ENCODE measurements at places on chromosomes 1 and 21.

- DNase-seq, result no peak
These were observed 1.7 kb downstream of the SERTAD4 start for GRCh38 chr1:210234329-210234757.

GRCh38 chr21:35850542-35851103, 209.7 kb downstream of the SETD4 start:
- no peak for DNase-seq

- DNase-seq, result peak; percentile 52
These were observed 36.7 kb downstream of the ZNF695 start for GRCh38 chr1:246971090-246971721.

- no peak for DNase-seq
These were observed 379.3 kb downstream of the HHIPL2 start for GRCh38 chr1:222168621-222169020.

GRCh38 chr1:150778409-150778808, 12.8 kb upstream of the CTSS start:
- no peak for DNase-seq

DNA sequence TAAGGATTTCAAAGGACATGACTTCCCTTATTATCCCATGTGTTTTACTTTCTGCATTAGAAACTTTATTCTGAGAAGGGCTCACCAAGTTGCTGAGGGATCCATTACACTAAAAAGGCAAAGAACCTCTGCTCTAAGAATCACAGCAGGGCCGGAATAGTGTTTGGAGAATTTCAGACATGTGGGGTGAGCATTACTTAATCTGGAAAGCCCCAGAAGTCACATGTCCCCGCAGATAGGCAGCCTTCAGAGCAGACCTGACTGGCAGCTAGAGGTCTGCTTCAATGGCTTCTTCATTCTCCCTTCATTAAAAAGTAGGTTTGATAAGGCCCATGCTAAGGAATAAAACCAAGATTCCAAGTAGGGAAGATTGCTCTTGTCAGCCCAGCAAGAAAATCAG, 52.6 kb upstream of the RBM15 start:
- no peak for DNase-seq

GRCh38 chr1:218366322-218367052, 21.4 kb downstream of the TGFB2 start:
- no peak for DNase-seq

DNA sequence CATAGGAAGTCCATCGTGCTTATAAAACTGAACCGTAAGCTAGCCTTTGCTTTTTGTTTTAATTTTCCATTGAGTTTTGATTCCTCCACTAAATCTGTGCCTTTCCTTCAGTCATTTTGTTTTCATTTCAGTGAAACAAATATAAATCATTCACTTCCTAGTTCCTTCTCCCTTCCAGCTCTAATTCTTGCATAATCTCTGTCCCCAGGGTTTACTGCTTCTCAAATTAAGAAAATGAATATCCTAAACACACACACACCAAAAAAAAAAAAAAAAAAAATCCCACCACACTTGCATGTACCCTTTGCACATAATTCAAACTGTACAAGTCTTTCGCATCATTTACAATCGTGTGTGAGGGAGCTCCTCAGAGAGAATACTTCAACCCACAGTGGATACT, 6.8 kb downstream of the KCNH1 start:
- no peak for DNase-seq

DNA sequence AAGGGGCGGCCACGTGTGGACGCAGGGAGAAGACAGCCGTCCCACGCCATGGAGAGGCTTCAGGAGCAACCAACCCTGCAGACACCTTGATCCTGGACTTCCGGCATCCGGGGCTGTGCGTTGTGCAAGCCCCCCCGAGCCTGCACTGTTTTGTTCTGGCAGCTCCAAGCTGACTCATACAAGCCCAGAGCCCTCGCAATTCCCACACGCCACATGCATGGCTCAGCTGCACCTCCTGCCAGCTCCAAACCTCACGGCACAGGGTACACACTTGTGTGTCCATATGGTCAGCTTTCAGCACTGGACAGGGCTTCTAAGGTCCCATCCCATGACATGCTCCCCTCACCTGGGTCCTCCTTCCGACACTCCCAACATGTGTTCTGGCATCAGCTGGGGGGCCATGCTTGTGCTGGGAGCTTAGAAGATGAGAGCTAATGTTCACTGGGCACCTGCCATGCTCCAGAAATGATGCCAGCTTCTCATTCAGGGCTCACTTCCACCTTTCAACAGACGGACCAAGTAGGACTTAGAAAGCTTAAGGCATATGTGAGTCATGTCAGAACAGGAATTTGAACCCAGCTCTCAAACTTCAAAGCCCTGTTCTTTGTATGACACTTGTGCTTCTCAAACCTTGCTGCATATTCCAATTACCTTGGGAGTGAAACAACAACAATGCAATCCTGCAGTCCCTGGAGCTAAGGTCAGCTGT, 137.3 kb downstream of the PGBD5 start:
- DNase-seq, result no peak

GRCh38 chr1:36446271-36446670, 4.0 kb downstream of the OSCP1 start:
- no peak for DNase-seq

DNA sequence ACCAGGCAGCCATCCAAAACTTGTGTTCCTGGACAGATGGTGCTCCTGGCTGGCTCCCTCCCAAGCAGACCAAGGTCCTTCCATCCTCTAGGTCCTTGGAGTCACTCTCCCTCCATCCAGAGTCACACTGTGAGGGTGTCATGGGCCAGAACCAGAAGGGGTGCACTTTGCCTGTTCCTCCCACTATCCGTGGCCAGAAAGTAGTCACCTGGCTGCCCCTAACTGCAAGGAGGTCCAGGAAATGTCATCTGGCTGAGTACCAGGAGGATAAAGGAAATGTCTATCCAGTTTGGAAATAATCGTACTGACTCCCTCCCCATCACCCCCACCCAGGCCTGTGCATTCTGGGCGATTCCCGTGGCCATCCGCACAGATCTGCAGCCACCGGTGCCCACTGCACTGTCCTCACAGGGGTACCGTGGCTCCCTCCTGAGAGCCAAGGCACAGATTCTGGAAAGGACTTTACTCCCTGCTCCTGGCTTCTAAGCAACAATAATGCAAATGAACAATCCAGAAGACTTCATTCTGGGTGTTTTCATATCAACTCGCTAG, 253.2 kb downstream of the NPHP4 start:
- no peak for DNase-seq

DNA sequence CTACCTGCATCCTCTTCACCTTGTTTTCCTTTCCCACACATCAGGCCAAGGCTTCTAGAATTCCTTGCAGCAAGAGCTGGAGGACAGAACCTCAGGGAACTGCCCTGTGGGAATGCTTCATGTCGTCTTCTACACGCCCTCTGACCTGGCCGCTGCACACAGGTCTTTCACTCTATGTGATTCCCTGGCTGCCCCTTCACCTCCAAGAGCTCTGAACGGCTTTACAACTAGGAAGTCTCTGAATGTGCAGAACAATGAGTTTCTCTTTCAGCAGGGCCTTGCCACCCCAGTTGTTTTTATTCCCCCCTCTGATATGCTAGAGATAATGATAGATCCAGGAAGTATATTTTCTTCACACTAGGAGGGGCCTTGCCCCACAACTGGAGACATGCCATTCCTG, 142.6 kb downstream of the CLIC6 start:
- DNase-seq, result no peak

- DNase-seq, result no peak
These were observed 5.9 kb upstream of the DPT start for GRCh38 chr1:168734946-168735345.

DNA sequence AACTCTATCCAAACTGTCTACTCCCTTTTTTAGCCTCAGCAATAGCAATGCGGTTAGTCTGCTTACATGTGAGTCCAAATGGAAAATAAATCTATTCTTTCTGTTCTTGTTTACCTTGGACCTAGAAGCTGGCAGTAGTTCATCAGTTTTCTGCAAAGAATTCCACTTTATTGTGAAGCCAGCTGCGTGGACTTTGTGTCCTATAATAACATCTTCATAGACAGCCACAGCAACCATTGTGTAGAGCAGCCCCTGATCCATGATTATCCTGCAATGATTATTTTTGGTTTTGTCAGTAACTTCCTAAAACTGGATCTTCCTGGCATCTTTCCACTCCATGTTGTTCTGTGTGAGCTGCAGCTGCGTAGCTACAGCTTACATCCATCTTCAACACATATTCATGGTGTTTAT, 408.7 kb downstream of the NUF2 start:
- DNase-seq, result no peak

DNA sequence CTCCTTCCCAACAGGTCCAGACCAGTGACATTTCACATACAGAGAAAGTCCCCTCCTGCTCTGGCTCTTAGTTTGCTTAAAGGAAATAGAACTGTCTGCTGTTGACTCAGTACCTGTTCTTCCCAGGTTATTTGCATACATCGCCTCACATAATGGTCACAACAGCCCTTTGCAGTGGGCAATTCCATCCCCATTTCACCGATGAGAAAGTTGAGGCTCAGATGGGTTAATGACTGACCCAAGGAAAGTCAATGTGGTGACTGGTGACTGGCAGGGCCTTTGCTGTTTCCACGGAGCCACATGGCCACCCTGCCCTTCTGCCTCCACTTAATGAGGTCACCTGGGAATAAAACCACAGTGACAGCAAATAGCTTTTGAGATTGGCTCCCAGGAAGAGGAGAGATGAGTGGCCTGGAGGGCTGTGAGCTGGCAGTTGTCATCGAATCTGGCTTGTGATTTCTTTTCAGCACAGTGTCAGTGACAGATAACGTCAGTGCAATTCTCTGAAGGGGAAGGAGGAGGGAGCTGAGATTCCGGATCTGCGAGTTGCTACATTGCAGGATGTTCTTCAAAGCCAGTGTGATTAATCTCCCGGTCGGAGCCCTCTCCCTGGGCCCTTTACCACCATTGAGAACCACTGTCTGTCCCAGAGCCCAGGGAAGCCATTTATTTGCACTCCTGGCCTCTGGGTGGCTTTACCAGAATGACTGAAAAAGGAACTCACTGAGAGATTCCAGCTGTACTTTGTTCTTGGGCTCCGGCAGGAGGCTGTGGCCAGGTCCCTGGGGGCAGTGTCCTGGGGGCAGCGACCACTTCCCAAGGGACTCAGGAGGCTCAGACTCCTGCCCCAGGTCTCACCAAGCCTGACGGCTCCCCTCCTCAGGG, 117.2 kb downstream of the CNIH3 start:
- no peak for DNase-seq

DNA sequence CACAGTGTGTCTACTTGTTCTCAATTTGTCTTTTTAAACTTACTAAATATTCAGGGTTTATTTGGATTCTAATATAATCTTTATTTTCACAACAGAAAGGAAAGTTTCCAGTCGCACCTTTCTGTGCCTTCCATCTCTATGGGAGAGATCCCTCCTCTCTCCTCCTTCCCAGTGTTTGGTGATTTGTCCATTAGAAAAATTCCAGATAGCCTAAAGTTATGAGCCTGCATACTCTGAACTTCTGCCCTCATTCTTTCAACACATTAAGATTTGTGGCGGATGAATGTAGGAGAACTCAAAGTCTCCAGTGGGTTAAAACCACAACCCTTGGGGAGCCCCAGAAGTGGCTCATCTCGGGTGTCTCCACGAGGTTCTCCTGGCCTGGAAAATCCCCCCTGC, 3.6 kb downstream of the NHLH2 start:
- DNase-seq, result no peak

DNA sequence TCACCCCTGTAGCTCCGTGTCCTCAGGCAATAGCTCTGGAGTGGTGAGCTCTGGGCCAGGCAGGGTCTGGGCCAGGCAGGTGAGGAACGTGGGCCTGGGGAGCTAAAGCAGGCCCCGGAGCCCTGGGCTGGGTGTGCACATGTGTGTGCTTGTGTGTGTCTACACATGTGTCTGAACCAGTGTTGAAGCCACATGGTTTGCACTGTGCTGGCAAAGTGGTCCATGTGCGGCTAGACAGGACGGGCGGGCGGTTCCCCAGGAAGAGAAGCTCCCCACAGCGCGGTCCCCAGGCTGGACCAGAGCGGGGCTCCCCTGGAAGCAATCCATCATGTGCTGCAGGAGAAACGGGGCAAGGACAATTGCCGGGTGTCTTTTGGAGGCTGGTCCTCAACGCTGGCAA, 84.2 kb downstream of the PRDM16 start:
- no peak for DNase-seq

GRCh38 chr1:84847253-84848250, 45.5 kb downstream of the LPAR3 start:
- no peak for DNase-seq

DNA sequence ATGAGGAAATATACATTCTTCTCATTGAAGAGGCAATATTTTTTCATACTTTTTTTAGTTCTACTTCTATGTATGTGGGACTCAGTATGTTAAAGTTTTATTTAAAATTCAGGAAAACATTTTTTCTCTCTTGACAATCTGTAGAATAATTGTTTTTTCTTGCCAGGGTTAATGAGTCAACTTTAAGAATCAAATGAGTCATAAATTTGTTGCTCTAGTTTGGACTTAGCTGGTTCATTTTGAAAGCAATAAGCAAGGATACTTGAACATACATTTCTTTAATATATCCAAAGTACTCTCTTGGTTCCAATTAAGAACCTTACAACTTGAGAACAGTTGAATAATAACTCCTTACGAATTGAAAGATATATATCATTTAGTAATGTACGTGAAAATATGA, 1145.3 kb upstream of the B3GALT2 start:
- DNase-seq, result no peak

DNA sequence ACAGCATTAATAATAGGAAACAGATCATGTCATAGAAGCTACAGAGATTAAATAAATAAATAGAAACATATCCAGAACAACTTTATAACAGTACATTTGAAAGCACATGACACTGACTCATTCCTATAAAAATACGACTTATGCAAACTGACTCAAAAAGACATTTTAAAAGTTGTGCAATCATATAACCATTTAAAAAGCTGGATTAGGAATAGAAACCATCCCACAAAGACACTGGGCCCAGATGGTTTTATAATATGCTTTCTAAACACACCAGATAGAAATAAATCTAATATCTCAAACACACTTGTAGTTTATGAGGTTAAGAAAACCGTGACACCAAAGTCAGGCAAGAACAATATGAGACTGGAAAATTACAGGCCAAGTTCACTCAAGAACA, 47.6 kb downstream of the MATN1 start:
- DNase-seq, result no peak

- DNase-seq, result no peak
These were observed 93.6 kb downstream of the LEPR start for GRCh38 chr1:65514041-65514440.

GRCh38 chr21:28454564-28455252, 538.0 kb downstream of the LTN1 start:
- DNase-seq, result no peak

DNA sequence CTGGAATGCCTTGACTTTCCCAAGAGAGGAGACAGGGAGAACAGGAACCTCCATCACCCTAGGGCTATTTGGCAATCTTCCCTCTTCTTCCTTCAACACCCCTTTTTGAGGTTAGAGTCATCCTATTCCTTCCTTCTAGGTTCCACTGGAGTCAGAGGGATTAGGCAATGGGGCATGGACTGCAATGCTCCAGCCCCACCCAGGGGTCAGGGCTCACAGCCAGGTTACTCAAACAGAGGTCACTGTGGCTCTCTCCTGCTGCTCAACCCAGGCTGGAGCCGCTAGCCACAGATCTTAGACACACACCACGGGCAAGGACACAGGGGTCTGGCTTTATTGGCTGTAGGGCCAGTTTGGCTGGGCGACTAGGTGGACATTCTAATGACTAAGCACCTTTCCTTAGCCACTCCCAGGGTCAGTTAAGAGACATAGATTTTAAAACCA, 145.5 kb upstream of the NRIP1 start:
- no peak for DNase-seq

- no peak for DNase-seq
These were observed 27.2 kb upstream of the KIF21B start for GRCh38 chr1:201050515-201051277.

- no peak for DNase-seq
These were observed 8.2 kb downstream of the HAPLN2 start for GRCh38 chr1:156627313-156627880.

GRCh38 chr1:56146449-56146848, 432.9 kb downstream of the PLPP3 start:
- DNase-seq, result no peak

All from T-cell (primary cell).